ENCODE measurements at places on chromosomes 16 and 17.

DNA sequence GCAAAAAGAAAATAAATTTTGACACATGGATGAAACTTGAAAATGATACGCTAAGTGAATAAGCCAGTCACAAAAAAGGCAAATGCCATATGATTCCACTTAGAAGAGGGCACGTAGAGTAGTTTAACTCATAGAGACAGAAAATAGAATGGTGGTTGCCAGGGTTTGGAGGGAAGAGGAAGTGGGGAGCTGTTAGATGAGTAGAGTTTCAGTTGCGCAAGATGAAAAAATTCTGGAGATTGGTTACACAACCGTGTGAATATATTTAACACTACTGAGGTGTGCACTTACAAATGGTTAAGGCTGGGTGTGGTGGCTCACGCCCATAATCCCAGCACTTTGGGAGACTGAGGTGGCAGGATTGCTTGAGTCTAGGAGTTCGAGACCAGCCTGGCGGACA is 93.4 kb upstream of the TMEM132E start:
- no peak for DNase-seq

GRCh38 chr17:60095381-60095780 is 16.7 kb upstream of the HEATR6 start:
- no peak for DNase-seq

DNA sequence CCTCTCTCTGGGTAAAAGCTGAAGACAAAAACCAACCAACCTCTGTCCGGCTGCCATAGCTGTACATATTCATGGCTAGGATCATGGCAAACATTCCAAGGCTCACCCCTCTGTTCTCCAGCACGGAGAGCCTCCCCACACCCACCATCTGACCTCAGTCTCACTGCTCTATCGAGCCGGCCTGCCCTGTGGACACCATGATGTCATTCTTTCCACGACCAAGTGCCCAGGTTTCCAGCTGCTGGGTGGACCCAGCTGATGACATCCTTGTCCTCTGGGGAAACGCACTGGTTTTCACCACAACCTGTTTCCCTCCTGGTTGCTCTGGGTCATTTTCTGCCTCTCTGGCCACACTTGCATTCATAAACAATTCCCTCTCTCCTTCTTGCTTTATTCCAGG is 67.7 kb downstream of the NDEL1 start:
- DNase-seq, result no peak

- DNase-seq, result no peak
Observed at GRCh38 chr17:45298546-45299285, 18.1 kb downstream of the MAP3K14 start.

DNA sequence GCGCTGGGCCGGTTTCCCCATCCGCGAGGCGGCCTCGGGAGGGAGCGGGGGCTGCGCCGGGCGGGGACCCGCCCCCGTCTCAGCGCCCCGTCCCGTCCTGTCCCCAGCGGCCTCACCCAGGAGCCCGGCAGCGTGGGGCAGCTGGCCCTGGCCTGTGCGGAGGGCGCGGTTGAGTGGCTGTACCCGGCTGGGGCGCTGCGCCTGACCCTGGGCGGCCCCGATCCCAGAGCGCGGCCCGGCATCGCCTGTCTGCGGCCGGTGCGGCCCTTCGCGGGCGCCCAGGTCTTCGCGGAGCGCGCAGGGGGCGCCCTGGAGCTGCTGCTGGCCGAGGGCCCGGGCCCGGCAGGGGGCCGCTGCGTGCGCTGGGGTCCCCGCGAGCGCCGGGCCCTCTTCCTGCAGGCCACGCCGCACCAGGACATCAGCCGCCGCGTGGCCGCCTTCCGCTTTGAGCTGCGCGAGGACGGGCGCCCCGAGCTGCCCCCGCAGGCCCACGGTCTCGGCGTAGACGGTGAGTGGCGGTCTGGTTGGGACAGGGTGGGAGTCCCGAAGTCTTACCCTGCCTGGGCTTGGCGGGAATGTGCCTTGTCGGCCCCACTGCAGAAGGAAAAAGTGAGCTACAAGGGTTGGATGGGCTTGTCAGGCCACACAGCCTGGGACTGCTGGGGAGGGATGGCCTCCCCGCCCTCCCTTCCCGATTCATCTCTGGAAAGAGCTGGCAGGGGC is 720 bp downstream of the METRN start:
- no peak for DNase-seq

DNA sequence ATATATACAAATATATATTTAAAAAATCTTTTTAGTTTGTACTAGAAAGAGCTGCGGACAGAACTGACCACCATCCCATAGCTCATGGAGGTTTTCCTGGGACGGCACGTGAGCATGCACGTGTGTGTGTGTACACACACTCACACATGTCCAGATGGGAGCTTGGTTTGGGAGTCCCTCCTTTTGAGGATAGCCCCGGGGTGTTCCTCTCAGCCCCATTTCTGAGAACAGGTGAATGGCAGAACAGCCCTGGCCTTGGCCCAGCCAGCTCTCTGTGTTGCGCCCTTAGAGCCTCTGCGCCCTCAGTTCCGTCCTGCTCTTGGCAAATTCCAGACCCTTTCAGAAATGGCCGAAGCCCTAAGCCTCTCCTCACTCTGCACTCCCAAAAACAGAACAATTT is 70.1 kb downstream of the AMFR start:
- DNase-seq, result no peak
